ENCODE measurements at places on chromosomes 3 and 15.

- no peak for DNase-seq
Measured at GRCh38 chr15:63226966-63227401, 37.6 kb downstream of the RAB8B start.

DNA sequence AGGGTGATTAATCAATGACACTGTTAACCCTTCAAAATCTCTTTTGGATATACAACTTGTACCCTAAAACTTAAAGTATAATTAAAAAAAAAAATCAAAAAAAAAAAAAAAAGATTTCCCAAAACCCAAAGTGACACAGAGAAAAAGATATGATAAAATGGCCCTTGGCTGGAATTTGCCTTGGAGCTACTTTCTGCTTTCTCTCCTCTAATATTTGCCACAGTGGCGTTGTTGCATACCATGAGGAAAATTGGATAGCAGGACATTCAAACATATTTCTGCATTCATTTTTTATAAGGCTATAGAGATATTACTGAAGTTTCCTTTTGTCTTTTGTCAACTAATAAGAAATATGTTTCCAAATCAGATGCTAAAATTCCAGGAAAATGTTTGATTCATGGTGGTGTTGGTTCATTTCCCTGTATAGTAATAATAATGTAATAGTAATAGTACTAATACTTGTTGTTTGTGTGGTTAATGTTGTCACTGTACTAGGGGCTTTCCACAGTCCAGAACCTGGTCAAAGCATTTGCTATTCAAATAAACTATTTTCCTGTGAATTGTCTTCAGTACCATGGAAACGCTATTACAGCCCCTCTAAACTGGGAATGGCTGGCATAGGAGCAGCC lies 441.3 kb upstream of the THBS1 start:
- DNase-seq, result no peak

- no peak for DNase-seq
Measured at GRCh38 chr15:38557921-38558320, 6.7 kb downstream of the RASGRP1 start.

DNA sequence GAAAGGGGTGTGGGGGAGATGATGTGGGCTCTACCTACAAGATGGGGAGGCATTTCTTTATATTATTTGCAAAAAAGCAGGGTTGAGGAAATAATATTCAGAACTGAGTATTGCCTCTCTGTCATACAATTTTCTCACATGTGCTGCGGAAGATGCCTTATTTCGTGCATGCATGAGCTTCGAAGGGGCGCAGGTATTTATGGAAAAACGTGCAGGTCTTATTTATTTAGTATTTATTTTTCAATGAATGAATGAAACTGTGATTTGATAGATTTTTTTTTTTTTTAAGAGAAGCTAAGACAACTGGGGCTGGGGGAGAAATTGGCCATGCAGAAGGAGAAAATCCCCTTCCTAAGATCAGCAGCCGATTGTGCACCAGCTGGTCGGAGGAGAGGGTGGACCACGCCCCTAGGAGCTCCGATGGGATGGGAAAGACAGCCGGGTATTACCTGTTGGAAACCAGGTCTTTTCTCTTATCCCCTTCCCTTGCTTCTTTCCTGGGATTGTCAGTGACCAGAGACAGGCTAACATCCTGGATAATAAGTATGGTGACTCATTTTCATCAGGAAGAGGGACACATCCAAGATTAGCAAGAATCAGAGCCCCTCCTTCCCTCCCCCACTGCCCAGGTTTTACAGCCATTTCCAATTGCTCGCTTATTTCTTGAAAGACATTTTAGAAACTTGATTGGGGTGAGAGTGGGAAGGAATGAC lies 875 bp downstream of the GAP43 start:
- no peak for DNase-seq

DNA sequence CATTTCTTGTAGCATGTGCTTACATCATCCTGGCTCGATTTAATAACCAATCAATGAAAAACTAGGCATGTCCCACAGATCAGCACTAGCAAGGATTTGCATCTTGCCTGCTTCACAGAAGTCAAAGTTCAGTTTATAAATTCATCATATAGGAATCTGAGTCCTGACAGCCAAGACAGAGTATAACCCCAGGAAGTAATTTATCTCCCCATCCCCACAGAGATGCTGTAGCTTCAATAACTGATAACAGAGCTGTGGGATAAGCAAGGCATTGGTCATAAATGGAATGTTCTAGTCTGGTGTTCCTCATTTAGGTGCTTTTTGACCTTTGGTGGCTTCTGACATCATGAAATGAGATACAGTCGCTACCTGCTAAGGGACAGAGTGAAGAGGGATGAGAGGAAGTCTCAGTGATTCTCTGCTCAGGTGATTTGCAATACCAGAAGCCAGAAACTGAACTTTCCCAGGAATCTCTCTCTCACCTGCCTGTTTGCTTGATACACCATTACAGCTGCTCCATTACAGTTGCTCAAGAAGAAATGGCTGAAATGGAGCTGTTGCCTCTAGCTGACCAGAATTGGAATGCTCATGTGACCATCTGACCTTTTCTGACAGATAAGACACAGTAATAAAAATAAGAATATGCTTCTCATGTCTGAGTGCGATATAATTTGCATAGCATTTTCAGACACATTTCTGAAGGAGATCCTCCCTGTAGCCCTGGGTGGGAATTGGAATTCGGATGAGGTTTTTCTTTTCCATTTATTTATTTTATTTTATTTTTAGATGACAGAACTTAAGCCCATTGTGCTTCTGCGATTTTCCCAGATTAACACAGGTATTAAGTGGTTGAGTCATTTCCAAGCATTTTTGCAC lies 217.1 kb upstream of the KCNMB2 start:
- DNase-seq, result no peak

DNA sequence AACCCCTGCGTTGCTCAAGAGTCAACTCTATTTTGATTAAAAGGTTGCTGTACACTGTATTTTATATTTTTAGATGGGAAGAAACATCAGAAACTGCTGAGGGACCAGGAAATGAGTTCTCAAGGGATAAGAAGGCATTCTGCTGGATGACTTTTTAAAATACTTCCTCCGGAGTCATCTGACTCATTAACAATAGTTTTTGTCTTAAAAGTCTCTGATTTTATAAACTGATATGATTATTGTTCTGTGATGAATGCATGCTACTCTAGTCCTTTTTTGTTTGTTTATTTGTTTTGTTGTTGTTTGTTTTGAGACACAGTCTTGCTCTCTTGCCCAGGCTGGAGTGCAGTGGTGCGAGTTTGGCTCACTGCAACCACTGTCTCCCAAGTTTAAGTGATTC lies 18.2 kb upstream of the HLTF start:
- no peak for DNase-seq

DNA sequence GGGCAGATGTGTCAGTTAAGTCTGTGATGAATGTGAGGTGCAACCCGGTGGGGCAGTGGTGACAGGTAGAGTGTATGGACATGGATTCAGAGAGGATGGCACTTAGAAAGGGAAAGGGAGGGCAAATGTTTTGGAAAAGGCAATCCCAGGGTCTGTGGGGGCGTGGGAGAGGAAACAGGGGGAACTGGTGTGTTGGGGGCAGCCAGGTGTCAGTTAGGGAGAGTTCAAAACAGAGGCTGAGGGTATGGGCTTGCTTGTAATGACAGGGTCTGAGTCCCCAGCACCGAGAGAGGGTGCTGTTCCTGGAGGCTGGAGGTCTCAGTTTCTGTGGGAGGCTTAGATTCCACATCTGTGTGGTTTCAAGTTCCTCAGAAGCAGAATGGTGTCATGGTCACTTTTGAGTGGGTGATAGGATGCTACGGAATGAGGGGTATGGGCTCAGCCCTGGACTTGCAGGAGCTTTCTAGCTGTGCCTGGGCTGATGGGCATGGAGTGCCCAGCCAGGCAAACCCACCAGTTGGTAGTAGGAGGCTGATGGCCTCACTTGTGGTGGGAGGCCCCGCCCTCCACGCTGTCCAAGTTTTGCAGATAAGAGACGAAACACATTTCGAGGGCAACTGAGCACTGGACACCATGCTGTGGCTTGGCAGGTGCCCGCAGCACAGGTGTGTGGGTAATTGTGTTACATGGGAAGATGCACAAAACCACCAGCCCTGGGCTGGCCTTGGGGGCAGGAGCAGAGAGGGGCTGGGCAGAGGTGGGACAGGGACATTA lies 209.4 kb downstream of the RPLP1 start:
- DNase-seq, result no peak

- DNase-seq, result no peak
Measured at GRCh38 chr3:183799461-183799860, 25.9 kb downstream of the MAP6D1 start.

GRCh38 chr15:83980637-83981036 lies 254.9 kb upstream of the GOLGA6L4 start:
- DNase-seq, result no peak

DNA sequence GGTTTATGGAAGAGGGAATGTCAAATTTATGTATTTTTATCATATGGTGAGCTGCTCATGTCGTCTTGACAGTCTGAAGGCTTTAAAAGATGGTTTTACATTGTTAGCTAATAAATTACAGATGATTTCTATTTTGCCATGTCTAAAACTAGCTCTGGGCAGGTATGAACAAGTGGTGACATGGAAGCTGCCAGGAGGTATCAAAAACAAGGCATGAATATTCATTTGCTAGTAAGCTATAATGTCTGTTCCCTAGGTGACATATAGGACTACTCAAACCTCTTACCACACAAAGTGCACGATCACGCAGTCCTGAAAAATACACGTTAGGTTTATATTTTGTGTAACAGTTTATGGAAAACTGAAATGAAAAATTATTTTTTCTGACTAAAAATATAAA lies 34.8 kb downstream of the ST3GAL6 start:
- no peak for DNase-seq

GRCh38 chr15:39159833-39160232 lies 421.0 kb upstream of the THBS1 start:
- no peak for DNase-seq

GRCh38 chr3:139629033-139629432 lies 48.7 kb downstream of the NMNAT3 start:
- no peak for DNase-seq

DNA sequence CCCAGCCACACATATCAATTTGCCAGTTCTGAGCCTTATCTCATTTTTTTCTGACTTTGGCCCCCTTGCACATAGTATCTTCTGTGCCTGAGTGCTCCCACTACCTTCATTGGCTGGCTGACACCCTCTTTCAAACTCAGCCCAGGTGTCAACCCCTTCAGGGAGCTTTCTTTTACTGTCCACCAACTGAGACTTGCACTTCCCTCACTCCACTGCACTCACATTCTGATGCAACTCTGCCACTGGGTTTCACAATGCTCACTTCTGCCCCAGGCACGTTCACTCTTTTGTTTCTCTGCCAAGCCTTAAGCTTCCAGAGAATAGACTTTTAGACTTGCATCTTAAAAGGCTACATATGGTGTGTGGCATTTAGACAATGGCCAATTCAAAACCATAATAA lies 101.5 kb upstream of the CBLB start:
- peak; percentile 92 for DNase-seq

DNA sequence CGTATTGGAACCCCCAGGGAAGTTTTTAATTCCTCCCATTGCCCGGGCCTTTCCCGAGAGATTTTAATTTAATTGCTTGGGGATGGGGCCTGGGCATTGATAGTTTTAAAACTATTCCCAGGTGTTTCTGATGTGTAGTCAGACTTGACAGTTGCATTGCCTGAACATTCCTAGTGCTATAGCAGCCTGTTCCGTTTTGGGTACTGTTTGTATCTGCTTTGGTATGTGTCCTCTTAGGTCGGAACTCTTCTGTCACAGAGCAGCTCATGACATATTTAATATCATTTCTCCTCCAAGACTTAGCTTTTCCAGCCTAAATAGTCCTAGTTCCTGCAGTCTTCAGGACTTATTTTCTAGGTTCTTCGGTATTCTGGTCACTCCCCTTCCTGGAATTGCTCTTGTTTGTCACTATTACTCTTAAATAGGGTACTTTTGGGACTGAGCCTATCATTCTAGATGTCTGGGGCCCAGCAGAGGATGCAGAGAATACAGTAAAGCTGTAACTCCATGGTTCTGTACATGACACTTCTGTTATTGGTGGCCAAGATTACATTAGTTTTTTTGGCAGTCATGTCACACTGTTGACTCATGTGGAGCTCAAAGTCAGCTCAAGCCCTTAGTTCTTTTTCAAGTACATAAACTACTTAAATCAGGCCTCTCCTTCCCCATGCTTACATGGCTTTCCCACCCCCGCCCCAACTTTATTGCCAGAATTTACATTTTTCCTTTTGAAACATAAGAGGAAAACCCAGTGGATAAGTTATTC lies 81.5 kb downstream of the BBX start:
- DNase-seq, result peak; percentile 81

DNA sequence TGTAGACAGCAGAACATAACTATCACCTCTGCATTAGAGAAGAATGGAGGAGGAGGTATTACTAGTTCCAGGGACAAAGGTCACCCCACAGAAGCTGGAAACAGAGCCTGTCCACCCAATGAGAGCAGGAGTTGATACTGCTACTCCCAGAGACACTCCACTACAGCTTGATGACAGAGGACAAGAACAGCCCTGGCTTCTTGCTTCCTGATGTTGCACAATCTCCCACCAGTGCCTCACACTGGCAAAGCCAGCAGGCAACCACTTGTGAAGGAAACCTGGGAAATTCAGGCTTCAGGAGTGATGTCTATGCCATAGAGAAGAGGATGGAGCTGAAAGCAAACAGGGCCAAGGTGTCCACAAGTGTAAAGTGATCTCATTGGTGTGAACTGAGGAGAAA lies 78.0 kb upstream of the POU1F1 start:
- no peak for DNase-seq

DNA sequence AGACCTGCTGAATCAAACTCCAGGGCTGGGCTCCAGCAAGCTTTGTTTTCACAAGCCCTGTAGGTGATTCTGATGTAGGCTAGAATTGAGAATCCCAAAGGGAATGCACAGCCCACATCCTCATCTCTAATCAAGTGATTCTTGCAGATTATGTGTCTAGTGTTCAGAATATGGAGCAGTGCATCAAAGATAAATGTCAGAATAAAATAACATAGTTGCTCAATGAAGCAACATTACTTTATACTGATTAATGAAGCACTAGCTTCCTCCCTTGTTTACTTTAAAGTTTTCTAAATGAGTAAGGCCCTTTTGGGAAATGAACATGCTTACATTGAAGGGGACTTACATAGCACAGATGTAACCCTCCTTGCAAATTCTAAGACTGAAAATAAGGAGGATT lies 39.2 kb downstream of the NUP210 start:
- no peak for DNase-seq

GRCh38 chr3:136166507-136166906 lies 29.6 kb downstream of the MSL2 start:
- DNase-seq, result no peak

GRCh38 chr15:64279131-64279530 lies 76.8 kb downstream of the CSNK1G1 start:
- DNase-seq, result peak; percentile 10

All from fibroblast of the aortic adventitia (primary cell).